Bronchial epithelial cell (primary cell): ENCODE measurements at places on chromosomes 12 and 14. TPM values are rescaled to one million over a fixed set of nuclear protein-coding genes. Genes with fewer than 3 reads are reported as not detected.

The CD163L1 gene
- total RNA-seq, result not detected in 2 replicates

The LHX5 gene
- 0.26 and 0.77 TPM in 2 replicates for total RNA-seq

The HOXC11 gene
- not detected in 2 replicates for total RNA-seq

- DNase-seq, result no peak
Measured at GRCh38 chr12:98852181-98852580, 207.1 kb downstream of the APAF1 start.

DNA sequence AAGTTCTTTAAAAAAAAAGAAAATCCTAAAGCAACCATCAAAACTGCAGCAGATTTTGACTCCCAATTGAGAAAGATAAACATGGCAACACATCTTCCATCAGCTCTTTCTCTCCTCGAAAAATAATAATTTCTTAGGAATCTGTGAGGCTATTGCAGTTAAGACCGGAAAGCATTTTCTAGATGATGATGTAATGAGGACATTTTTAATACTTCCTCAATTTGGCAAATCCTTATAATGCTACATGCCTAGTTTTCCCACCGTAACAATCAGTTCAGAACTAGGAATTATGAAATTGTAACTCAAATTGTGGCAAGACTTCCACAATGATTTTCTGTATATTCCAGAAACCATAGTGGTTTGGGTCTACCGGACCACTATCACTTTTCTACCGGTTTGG lies 180.9 kb upstream of the PDE3A start:
- DNase-seq, result no peak

DNA sequence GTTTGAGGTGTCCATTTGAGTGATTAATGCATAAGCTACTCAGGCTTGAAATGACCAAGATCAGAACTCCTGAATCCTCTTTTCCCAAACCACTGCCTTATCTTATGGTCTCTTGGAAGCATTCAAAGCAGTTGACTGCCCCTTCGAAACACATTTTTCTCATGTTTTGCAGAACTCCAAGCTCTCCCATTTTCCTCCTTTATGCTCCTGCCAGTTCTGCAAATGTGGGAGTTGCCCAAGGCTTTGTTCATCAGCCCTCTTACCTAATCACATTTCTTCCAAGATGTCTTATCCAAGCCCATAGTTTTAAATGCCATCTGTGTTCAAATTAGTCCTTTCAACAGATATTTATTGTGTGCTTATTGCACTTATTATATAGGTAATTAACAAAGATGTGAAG lies 1.8 kb upstream of the DNAAF2 start:
- no peak for DNase-seq

DNA sequence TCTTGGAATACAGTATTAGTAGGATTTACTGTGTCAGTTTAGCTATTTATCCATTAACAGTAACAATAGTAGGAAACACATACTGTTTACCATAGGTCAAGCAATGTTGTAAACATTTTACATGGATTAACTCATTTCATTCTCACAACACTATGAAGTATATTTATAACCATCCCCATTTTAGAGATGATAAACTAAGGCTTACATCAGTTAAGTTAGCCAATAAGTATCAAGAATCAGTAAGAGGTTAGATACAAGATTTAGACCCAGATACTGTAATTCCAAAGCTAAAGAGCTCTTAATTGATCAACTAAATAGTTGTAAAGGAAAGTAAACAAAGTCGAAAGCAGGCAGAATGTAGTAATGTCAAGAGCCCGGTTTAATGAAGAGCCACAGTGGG lies 1.1 kb downstream of the SYNJ2BP start:
- DNase-seq, result no peak

DNA sequence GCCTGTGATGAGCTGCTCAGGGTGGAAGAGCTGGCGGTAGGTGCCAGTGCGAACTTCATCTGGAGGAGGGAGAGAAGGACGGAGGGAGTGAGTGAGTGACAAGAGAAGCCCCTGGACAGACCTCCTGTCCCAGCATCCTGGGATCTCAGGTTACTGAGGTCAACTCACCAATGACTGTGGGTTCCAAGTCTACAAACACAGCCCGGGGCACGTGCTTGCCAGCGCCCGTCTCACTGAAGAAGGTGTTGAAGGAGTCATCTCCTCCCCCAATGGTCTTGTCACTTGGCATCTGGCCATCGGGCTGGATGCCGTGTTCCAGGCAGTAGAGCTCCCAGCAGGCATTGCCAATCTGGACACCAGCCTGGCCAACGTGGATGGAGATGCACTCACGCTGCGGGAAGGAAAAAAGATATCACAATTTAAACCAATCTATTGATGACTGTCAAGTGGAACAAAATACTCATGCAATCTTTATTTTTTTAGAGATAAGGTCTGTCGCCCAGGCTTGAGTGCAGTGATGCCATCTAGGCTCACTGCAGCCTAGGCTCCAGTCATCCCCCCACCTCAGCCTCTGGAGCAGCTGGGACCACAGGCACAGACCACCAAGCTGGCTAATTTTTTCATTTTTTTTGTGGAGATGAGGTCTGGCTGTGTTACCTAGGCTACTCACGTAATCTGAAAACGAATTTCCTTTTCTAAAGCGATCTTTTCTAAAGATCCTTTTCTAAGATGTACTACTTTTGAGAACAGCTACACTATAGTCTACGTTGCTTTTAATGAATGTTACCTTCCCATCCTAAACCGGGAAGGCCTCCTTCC lies 1.7 kb downstream of the TUBA1B start:
- no peak for DNase-seq

DNA sequence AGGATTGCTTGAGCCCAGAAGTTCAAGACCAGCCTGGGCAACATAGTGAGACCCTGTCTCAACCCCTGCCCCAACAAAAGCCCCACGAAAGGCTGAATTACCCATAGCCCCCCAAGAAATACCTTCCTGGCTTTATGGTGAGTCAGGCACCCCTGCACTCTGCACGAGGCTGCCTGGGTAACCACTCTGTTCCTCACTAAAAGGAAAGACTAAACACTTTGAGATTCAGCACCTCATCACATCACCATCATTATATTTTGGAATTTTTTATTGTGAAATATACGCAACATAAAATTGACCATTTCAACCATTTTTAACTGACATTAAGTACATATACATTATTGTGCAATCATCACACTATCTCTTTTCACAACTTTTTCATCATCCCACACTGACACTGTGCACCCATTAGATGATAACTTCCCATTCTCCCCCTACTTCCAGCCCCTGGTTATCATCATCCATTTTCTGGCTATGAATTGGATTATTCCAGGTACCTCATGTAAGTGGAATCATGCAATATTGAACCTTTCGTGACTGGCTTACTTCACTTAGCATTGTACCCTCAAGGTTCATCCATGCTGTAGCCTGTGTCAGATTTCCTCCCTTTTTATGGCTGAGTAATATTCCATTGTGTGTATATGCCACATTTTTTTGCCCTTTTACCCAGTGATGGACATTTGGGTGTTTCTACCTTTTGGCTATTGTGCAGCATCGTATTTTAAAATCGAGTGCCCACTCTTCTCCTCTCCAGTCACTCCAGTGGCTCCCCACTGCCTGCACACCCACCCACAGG lies 51.5 kb downstream of the TSPAN9 start:
- no peak for DNase-seq

DNA sequence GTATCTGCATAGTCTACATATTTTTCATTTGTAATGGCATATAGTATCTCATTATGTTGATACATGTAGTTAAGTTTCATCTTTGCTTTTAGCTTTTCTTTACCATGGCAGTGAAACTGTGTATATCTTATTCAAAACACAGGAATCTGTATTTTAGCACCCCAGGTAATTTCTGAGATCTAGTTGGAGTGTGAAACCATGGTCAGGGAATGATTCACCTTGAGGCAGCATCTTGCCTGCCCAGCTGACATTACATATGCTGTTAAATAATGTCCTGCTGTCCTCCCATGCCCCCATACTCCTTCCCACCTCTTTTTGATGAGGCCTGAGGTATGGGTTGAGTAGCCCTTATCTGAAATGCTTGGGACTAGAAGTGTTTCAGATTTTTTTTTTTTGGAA lies 125.4 kb upstream of the ATF1 start:
- peak; percentile 57 for DNase-seq
